ENCODE measurements at places on chromosomes 7 and 10.

GRCh38 chr10:132517951-132518521 is 19.6 kb upstream of the INPP5A start:
- DNase-seq = peak; percentile 36

DNA sequence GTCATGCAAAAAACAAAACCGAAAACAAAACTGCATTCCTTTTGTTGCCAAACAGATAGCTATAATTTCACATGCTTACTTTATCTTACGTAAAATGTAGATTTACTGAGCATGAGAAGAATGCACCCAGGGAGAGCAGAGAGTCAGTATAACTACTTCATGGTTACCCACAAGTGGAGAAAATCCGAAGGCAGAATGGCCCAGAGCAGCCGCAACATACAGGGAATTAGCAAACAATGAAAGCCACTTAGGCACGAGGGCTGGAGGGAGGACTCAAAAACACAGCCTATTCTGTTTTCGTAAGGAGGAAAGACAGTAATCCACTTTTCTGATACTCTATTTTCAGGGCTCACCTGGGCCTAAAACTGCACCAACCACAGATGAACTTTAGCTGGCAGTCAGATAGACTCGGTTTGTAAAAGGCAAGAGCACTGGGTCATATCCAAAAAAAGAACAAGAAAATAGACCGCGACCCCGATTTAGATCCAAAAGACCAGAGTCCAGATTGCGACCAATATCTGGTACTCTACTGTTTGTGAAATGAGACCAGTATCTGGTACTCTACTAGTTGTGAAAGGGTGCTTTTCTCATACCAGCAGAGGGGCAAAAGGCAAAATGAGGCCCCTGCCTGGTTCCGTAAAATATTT is 1.3 kb downstream of the ITPRIP start:
- no peak for DNase-seq

DNA sequence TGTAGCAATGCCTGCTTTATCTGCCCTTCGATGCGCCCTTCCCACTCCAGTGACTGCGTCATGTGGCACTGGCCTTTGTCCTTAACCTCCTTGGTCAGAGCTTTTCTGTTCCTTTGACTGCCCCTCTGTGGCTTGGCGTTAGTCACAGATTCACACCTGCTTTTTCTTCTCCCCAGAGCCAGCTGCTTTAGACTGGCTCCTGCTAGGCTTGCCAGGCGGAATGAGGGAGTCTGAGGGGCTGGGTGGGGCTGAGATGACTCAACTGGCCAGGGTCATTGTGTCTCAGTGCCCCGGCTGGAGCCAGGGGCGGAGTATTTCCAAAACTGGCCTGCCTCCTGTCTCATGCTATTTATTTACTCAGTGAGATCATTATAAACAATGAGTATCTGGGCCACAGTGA is 194.1 kb downstream of the EMX2 start:
- DNase-seq = peak; percentile 35

DNA sequence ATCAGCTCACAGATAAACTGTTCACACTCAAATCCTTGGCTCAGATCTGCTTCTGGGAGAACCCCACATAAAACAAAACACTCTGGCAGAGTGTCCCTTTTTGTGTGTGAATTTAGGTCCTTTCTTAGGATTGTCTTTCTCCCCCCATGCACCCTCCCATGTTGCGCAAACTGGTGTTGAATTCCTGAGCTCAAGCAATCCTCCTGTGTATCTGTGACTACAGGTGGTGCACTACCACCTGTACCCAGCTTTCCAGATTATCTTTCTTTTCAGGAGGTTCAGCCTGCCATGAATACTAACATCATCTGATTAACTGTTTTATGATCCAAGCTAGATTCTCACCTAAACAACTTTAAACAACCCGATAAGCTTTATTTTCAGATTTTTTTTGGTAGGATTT is 177.6 kb upstream of the CSTF2T start:
- no peak for DNase-seq

DNA sequence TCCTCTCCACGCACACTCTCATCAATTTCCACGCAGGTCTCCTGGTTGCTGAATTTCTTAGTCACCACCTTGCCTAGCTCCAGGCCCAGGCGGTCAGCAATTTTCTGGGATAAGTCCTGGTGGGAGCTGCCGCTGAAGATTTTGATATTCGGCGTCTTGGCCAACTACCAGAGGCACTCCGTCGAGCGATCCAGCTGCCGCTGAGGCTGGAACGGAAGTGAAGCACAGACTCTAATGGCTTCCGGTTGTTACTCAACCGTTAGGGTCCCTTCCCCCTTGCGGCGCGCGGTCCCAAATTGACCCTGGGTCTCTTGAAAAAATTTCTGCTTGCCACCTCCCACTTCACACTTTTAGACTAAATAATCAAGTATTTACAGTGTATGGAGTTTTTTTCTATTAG is at the start of gene PRPS1L1:
Gene PRPS1L1 (minus strand): TSS at position 219 of the 400 bp plus-strand sequence.
- DNase-seq = no peak

GRCh38 chr7:23759671-23760391 is 49.8 kb downstream of the STK31 start:
- peak; percentile 10 for DNase-seq

- no peak for DNase-seq
Observed at GRCh38 chr10:30865141-30865926, 166.3 kb downstream of the ZNF438 start.

GRCh38 chr7:105591522-105591921 is 10.2 kb upstream of the EFCAB10 start:
- DNase-seq = no peak

DNA sequence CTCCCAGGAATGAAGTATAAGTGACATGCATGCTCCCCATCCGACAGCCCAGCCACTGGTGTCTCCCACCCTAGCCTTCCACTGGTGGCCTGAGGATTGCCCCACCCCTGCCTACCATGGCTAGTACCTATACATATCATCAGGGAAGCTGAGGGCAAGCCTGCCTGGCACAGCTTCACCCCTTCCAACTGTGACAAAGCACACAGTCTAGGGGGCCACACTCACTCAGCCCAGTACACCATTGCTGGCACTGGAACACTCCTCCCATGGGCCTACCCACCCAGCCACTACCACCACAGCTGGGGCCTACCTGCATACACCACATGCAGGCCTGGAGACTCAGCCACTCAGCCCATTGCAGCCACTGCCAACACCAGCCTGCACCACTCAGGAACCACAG is 393.1 kb upstream of the STEAP1 start:
- DNase-seq = no peak

- DNase-seq = no peak
Observed at GRCh38 chr10:106740-107139, 28.5 kb upstream of the ZMYND11 start.

GRCh38 chr7:64308016-64308270 is 5.8 kb upstream of the ZNF736 start:
- DNase-seq = no peak

- peak; percentile 92 for DNase-seq
Observed at GRCh38 chr10:119817991-119818888, 54.4 kb downstream of the MCMBP start.

- peak; percentile 13 for DNase-seq
Observed at GRCh38 chr7:48084727-48085432, 4.2 kb upstream of the UPP1 start.

GRCh38 chr7:151454305-151454704 is 14.4 kb upstream of the CRYGN start:
- DNase-seq = no peak

DNA sequence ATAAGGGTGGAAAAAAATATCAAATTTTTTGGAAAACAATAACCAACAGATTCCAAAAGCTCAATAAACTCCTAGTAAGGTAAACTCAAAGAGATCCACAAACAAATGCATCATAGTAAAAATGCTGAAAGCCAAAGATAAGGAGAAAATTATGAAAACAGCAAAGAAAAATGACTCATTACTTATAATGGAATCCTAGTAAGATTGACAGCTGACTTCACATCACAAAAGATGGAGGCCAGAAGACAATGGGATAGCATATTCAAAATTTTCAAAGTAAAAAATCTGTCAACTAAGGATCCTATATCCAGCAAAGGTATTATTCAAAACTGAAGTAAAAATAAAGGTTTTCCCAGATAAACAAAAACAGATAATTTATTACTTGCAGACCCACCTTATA is 183.4 kb upstream of the VIPR2 start:
- no peak for DNase-seq

DNA sequence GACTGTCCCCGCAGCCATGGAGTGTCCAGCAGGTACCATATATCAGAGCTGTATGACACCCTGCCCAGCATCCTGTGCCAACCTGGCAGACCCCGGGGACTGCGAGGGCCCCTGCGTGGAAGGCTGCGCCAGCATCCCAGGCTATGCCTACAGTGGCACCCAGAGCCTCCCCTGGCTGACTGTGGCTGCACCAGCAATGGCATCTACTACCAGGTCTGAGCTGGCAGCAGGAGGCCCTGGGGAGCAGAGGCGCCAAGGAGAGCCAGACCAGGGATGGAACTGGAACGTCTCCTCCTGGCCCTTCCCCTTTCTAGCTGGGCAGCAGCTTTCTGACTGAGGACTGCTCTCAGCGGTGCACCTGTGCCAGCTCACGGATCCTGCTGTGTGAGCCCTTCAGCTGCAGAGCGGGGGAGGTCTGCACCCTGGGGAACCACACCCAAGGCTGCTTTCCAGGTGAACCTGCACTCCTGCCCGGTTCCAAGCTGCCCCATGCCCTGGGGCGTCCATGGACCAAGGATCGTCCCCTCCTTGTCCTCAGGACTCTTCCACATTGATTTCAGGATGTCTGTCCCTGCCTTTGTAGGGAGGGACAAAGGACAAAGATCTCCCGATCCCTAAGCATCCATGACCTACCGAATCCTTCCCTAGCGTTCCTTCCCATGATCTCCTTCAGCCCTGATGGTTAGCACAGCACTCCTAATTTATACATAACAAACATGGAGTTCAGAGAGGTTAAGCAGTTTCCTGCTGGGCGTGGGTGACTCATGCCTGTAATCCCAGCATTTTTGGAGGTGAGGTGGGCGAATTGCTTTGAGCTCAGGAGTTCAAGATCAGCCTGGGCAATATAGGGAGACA is 33.3 kb downstream of the EPHB4 start:
- DNase-seq = no peak

DNA sequence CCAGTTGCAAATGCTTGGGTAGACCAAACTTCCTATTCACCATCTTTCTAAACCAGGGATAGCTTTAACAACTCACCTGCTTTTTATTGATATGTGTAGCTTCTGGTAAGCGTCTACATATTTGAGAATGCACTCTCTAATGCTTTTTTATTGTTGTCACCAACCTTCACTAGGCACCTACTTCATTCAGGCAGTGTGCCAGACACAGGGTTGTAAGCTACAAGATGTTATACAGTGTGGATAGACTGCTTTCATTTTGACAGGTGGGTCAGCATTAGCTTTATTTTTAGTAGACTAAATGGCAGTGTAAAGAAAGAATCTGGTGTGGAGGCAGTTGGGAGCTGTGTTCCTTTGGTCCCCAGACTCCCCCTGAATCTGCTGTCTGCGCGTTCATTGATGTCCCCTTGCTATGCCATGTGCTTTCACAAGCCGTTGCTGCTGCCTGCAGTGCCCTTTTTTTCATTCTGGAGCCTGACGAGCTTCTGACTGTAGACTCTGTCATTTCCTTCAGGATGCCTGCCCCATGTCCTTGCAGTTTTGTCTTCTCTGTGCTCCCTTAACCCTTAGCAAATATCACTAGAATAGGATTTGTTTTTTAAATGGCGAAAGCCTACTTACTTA is 32.1 kb downstream of the NRF1 start:
- DNase-seq = no peak

- no peak for DNase-seq
Observed at GRCh38 chr7:114989531-114989930, 67.6 kb downstream of the MDFIC start.

DNA sequence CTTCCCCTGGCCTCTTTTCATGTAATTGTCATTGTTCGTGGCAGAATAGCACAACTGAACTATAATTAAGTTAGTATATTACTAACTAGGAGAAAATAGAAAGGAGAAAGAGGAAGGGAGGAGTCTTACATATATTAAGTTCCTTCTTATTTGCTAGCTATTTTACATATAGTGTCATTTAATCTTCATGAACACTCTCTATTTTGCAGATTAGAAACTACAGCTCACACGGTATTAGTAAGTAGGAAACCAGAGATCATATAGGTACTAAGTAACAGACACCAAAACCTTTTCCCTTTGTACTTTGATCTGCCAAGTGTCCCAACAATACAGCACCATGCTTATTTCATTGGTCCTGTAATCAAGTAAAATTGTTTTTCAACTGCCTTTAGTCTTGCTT is 202.4 kb upstream of the HPS1 start:
- DNase-seq = no peak

DNA sequence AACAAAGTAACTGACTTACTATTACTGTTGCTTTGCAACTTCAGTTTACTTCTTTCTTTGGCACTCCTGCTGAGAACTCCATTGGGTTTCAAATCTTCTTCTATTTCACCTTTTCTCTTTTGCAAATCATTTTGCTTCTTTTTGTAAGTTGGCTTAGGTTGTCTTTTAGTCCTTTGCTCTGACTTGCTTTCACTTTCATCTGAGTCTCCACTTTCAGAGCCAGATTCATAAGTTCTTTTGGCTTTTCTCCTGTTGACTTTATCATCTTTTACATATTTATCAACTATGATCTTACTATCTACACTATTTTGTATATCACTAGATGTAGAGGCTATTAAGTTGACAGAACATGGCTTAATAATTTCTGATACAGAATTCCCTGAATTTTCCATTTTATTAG is 73.4 kb downstream of the NRBF2 start:
- DNase-seq = no peak

GRCh38 chr7:37318541-37318940 is 130.1 kb downstream of the ELMO1 start:
- DNase-seq = no peak

- DNase-seq = no peak
Observed at GRCh38 chr7:110835849-110836248, 255.1 kb upstream of the LRRN3 start.

All from tongue (tissue), 3 donors.